ENCODE measurements at places on chromosomes 5 and 9.

- no peak for DNase-seq
Measured at GRCh38 chr9:37026113-37026930, 7.7 kb downstream of the PAX5 start.

GRCh38 chr9:88259001-88259400 lies 120.7 kb upstream of the SPATA31C2 start:
- no peak for DNase-seq

- peak; percentile 95 for DNase-seq
Measured at GRCh38 chr9:14366076-14366475, 52.1 kb upstream of the NFIB start.

- DNase-seq = no peak
Measured at GRCh38 chr9:130660326-130660682, 4.1 kb upstream of the PRDM12 start.

DNA sequence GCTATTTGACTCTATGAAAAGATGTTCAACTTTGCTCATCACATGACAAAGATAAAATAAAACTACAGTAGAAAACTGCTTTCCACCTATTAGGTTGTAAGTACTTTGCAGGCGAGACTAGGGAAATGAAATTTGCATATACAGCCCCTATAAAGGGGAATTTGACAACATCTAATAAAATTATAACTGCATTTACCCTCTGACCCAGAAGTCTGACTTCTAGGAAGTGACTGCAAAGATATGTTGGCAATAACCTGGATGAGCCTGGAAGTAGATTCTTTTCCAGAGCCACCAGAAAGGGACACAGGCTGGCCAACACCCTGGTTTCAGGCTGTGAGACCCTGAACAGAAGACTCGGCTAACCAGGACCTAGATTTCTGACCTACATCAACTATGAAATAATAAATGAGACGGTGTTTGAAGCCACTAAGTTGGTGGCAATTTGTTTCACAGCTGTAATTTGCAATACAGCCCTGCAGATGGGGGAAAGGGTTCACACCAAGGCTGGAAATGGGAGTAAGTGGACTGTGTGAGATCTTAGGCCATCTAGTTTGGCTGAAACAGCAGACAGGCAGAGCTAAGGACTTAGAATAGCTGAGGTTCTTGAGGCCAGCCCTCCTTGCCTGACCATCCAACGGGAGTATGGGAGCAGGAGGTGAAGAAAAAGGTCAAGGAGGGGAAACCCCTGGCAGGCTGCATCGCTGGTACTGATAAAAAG lies 106.6 kb downstream of the SIL1 start:
- DNase-seq = no peak
